A549 treated with Hydrocortisone at 1 μM for 4 hours (cell line): ENCODE measurements at places on chromosomes 1 and 21. TPM values are rescaled to one million over a fixed set of nuclear protein-coding genes. Genes with fewer than 3 reads are reported as not detected.

Gene C1orf87
- total RNA-seq: not detected in 5 replicates

Gene KCNE2
- total RNA-seq: not detected in 5 replicates

Gene CLIC4
- total RNA-seq: 36.1 to 65.3 TPM (median 51.0 TPM) in 5 replicates

Gene OR2L3
- total RNA-seq: not detected in 5 replicates

Gene MSH4
- 0.03 to 0.05 TPM in 2 of 5 replicates, not detected in the others for total RNA-seq

Gene ELOVL1
- 135 to 156 TPM (median 143 TPM) in 5 replicates for total RNA-seq

Gene LEPR
- 2.1 to 3.2 TPM (median 2.9 TPM) in 5 replicates for total RNA-seq

Gene GPR25
- not detected in 5 replicates for total RNA-seq

Gene GPR37L1
- total RNA-seq: 0.13 to 0.30 TPM (median 0.14 TPM) in 5 replicates

Gene BCL10
- total RNA-seq: 12.2 to 15.1 TPM (median 13.0 TPM) in 5 replicates

Gene BRDT
- total RNA-seq: not detected in 5 replicates

Gene C1orf94
- not detected in 5 replicates for total RNA-seq

Gene CD53
- total RNA-seq: 0.07 TPM in 1 of 5 replicates, not detected in the others

Gene CLCA1
- 0.03 TPM in 1 of 5 replicates, not detected in the others for total RNA-seq

Gene CELA2A
- total RNA-seq: not detected in 5 replicates

Gene WNT3A
- 0.02 to 0.05 TPM (median 0.03 TPM) in 3 of 5 replicates, not detected in the others for total RNA-seq

Gene NFASC
- total RNA-seq: 1.1 to 1.2 TPM (median 1.1 TPM) in 5 replicates

Gene YOD1
- total RNA-seq: 6.3 to 9.6 TPM (median 7.7 TPM) in 5 replicates

Gene TP73
- total RNA-seq: 0.61 to 0.81 TPM (median 0.64 TPM) in 5 replicates

Gene NRAS
- total RNA-seq: 25.1 to 39.0 TPM (median 28.8 TPM) in 5 replicates

Gene TCHHL1
- not detected in 5 replicates for total RNA-seq

Gene RNU1-2
- 6.1 to 30.4 TPM (median 9.0 TPM) in 3 of 5 replicates, not detected in the others for total RNA-seq

Gene SPRR1B
- total RNA-seq: not detected in 5 replicates

Gene AMY1A
- not detected in 5 replicates for total RNA-seq

Gene WDR47
- total RNA-seq: 6.3 to 11.3 TPM (median 7.9 TPM) in 5 replicates

Gene FCRLB
- total RNA-seq: 1.5 to 1.8 TPM (median 1.7 TPM) in 5 replicates

Gene SIPA1L2
- total RNA-seq: 6.3 to 7.3 TPM (median 6.5 TPM) in 5 replicates

Gene SLAMF6
- total RNA-seq: not detected in 5 replicates

Gene KCNE1
- not detected in 5 replicates for total RNA-seq

Gene CA14
- total RNA-seq: not detected in 5 replicates

Gene DEPDC1
- 9.1 to 19.0 TPM (median 13.7 TPM) in 5 replicates for total RNA-seq

Gene LRRC3
- total RNA-seq: 1.7 to 2.3 TPM (median 2.2 TPM) in 5 replicates

Gene PTGER3
- total RNA-seq: 0.03 TPM in 1 of 5 replicates, not detected in the others

Gene ASPM
- 17.9 to 25.0 TPM (median 21.0 TPM) in 5 replicates for total RNA-seq

Gene PRRX1
- total RNA-seq: 0.02 to 0.08 TPM in 2 of 5 replicates, not detected in the others

Gene FCRL3
- not detected in 5 replicates for total RNA-seq
